Right renal cortex interstitium (tissue), 3 donors: ENCODE measurements at places on chromosomes 4 and X.

DNA sequence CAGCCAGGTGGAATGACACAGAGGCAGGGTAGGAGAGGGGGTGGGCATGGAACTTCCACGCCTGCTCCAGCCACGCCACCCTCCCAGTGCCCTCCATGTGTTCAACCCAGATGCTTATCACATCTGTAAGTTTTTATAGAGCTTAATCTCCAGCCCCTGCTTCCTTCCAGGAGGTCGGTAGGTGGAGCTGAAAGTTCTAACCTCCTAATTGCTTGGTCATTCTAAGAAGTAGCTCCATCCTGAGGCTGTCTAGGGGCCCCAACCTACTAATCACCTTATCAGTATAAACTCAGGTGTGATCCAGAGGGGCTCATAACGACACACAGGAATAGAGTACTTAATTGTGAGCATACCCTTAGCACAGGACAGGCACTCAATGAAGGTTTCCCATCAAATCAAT, 18.3 kb downstream of the QDPR start:
- no peak for DNase-seq

- DNase-seq: no peak
These were observed 419.1 kb upstream of the KLHL4 start for GRCh38 chrX:87098477-87098876.

DNA sequence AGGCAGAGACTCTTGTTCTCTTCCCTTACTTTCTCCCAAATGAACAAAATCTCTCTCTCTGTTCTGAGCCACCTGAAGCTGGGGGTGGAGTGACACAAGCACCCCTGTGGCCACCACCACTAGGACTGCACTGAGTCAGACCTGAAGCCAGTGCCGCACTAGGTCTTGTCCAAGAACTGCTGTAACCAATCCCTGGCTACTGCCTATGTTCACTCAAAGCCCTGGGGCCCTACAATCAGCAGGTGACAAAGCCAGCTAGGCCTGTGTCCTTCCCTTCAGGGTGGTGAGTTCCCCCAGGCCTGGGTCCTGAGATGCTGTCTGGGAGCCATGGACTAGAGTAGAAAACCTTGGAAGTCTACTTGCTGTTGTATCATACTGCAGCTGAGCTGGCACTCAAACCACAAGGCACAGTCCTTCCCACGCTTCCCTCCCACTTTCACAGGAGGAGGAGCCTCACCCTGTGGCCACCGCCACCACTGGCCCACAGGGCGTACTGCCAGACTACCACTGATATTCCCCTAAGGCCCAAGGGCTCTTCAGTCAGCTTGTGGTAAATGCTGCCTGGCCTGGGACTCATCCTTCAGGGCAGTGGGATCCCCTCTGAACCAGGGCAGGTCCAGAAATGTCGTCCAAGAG, 119.1 kb downstream of the RTL9 start:
- no peak for DNase-seq

DNA sequence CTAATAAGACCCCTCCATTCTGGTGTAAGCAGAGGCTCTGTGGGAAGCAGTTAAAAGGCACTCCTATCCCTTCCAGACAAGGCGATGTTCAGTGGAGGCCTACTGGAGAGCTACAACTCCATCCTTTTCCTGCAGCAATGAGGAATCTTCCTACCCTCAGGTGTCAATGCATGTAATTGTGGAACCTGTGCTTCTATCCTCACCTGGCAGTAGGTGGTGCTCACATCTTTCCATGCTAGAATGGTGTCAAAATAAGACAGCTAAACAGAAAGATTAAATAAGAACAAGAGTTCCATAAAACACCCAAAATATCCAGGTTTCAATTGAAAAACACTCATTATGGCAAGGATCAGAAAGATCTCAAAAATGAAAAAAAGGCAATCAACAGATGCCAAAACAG, 224.6 kb downstream of the IL15 start:
- DNase-seq: no peak

DNA sequence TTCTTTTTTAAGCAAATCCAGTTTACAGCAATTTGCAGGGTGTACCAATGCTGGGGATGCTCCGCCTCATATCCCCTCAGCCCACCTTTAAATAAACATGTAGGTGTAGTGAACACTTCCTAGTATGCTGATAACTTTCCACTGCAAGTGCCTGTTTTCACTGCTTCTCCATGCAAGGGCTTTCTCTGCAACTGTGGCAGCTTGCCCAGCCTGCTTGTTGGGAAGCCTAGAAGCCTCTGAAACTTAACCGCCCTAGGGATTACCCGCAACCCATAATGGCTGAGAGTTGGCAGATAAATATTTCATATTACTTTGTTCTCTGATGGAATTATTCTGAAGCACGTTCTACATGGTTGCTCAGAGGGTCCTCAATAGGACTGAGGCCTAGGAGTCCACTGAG, 253.7 kb upstream of the DDX53 start:
- DNase-seq: no peak

DNA sequence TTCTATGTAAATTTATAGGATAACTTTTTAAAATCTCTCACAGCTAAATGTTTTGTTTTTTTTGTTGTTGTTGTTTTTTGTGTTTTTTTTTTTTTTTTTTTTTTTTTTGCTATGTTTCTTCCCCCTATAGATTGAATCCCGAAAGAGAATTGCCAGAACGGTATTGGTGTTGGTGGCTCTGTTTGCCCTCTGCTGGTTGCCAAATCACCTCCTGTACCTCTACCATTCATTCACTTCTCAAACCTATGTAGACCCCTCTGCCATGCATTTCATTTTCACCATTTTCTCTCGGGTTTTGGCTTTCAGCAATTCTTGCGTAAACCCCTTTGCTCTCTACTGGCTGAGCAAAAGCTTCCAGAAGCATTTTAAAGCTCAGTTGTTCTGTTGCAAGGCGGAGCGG, 4.1 kb downstream of the BRS3 start:
- no peak for DNase-seq
